ENCODE measurements at places on chromosomes 12 and 14. TPM values are rescaled to one million over a fixed set of nuclear protein-coding genes. Genes with fewer than 3 reads are reported as not detected.
A peak's percentile ranks its signal among the peaks of the same experiment; 100 is the strongest.

- peaks cover 74% of the 10 kb centered on the region for H3K4me1 ChIP-seq
- no peak for DNase-seq
- no peaks in the 10 kb centered on the region for H3K36me3 ChIP-seq
- no peak overlapping the region for H3K4me3 ChIP-seq
- no peaks in the 10 kb centered on the region for H3K27me3 ChIP-seq
- peak overlapping the region; percentile 82 for H3K27ac ChIP-seq
These were observed 13.2 kb downstream of the PXN start for GRCh38 chr12:120252071-120252906.

- no peaks in the 10 kb centered on the region for H3K36me3 ChIP-seq
- H3K27me3 ChIP-seq = no peaks in the 10 kb centered on the region
- H3K4me3 ChIP-seq = no peak overlapping the region
- no peak for DNase-seq
- H3K27ac ChIP-seq = no peak overlapping the region
These were observed 167.1 kb downstream of the TSPAN9 start for GRCh38 chr12:3244219-3244750.

GRCh38 chr12:123962513-123962912 is 10.1 kb downstream of the CCDC92 start:
- no peaks in the 10 kb centered on the region for H3K36me3 ChIP-seq
- no peak overlapping the region for H3K4me3 ChIP-seq
- no peak overlapping the region for H3K27ac ChIP-seq
- no peak for DNase-seq
- peaks cover 19% of the 10 kb centered on the region for H3K4me1 ChIP-seq

DNA sequence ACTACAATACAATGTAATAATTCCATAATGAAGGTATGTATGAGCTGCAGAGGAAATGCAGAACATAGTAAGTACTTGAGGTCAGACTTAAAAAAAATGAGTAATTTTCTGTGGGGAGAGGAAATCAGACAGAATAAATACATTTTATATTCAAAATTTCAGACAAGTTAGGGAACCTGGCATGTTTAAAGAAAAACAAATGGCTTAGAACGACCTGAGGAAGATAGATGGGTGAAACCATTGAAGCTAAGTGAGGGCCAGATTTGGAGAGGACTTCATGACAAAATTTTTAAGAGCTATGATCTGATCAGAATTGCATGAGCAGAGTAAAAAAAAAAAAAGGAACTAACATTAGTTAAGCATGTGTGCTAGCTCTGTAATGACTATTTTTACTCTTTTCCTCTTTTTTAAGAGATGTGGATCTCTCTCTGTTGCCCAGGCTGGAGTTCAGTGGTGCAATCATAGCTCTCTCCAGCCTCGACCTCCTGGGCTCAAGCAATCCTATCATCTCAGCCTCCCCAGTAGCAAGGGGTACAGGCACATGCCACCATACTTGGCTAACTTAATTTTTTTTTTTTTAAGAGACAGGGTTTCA is 157.6 kb upstream of the PDE3A start:
- no peak overlapping the region for H3K4me3 ChIP-seq
- no peak for DNase-seq
- H3K27me3 ChIP-seq = no peaks in the 10 kb centered on the region
- no peaks in the 10 kb centered on the region for H3K36me3 ChIP-seq

- no peaks in the 10 kb centered on the region for H3K36me3 ChIP-seq
- no peak overlapping the region for H3K27ac ChIP-seq
- H3K4me3 ChIP-seq = no peak overlapping the region
- no peaks in the 10 kb centered on the region for H3K4me1 ChIP-seq
These were observed 8.8 kb downstream of the DTX1 start for GRCh38 chr12:113065126-113066007.

The KRT83 gene
- total RNA-seq = 0.40 TPM

The SLC10A1 gene
- not detected for total RNA-seq

Measured in thyroid gland (tissue), 4 donors.